ENCODE measurements at places on chromosomes 7 and 10.

DNA sequence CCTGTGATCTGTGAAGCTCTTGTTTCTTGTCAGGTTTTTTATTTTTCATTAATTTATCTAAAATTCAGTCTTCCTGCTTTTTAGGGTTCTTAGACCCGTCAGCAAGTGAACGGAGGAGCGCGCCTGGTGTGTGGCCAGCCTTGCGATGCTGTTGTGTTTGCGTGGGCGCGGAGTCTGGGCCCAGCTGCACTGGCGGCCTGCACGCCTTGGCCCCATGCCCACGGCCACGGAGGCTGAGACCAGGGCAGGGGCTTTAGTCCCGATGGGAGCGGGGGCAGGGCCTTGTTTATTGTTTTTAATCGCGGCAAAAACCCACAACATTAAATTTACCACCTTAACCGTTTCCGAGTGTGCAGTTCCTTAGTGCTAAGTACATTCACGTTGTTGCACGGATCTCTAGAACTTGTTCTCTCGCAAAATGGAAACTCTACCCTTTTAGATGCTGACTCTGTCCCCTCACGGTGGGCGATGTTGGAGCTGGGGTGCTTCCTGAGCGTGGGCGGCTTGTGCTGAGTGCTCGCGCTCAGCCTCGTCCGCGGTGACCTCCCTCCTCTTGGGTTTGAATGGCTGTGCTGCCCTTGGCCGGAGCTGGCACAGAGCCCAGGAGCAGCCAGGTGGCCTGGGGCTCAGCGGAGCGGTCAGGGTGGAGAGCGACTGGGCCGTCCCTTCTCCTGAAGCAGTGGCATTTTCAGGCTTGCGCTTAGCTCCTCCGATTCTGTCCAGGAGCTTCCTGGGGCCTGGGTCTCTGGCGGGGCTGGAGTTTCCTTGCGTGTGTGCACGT lies 69.1 kb downstream of the INPP5A start:
- no peak for DNase-seq

DNA sequence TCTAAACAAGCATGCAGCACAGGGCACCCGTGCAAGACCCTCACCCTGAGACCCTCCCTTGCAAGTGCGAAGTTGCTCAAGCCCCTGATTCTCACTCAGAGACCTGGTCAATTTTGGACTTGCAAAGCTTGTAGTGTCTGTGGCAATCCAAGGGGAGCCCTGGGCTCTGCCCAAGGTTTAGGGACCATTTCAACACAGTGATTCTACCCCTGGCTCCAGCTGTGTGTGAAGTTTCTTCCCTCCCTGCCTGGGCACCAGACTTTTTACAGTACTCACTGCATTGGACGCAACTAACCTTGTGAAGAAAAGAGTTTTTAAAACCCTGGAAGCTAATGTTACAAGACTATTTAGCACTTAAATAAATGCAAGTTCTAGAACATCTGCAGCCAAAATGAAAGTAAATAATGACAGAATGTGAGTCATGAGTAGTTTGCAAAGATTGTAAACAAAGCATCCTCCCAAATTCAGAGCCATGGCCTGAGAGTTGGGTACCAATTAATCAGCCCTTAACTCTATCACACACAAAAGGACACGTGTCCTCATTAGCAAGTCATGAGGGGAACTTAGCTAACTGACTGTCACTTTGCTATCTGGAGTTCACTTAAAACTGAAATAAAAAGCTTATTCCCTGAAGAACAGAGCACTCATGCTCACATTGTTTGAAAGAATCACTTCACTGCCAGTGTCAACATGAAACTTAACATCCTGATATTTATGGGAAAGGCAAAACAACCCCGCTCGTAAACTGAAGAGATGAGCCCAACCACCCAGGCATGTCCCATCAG lies 48.1 kb downstream of the RGS10 start:
- DNase-seq: no peak

GRCh38 chr10:3774814-3775695 lies 10.0 kb downstream of the KLF6 start:
- no peak for DNase-seq

DNA sequence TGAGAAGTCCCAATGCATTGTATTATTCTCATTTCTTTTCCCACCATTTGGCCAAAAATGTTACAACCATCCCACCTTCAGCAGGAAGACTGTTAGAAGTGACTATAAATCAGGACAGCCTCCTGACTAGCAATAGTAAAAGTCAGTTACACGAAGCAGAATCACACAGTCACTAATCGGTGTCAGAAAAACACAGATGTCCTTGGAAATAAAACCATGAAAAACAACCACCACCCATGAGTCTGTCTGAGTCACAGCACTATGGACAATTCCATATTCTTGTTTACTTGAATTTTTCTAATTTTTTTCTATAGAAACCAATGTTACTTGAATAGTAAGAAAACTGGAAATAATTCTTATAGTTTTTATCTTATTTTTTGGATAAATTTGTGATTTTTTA lies 81.9 kb upstream of the FRMD4A start:
- no peak for DNase-seq

DNA sequence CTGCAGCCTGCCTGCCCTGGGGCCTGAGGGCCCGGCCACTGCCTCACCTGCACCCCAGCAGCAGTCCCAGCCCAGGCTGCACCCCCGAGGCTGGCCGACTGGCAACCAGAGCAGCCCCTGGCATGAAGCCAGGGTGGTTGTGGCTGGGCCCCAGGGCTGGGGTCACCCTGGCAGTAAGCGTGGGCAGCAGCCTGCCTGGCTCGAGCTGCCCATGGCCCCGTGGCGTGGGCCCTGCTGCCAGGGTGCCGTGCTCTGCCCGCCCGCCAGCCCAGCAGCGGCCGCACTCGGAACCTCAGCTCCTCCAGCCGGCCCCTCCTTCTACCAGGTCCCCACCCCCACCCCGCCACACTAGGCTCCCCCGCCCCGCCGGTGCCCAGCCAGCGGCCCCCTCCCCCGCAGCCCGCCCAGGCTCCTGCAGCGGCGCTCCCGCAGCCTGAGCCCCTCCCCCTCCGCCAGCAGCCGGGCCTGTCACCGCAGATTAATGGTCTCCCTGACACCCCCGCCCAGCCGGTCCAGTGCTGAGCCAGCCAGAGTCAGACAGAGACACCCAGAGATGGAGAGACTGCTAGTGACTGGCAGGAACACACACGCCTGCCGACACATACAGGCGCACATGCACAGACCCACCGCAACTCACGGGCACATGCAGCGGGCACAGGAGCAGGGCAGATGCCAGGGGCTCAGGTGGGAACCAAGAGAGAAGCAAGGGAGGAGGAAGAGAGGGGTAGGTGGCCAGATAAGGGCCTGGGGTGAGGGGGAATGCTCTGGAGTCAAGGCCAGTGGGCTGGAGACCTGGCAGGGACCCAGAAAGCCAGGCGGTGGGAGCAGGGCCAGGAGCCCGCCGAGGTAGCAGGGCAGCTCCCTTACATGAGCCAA lies 22.4 kb downstream of the KCNH2 start:
- DNase-seq: peak; percentile 36

DNA sequence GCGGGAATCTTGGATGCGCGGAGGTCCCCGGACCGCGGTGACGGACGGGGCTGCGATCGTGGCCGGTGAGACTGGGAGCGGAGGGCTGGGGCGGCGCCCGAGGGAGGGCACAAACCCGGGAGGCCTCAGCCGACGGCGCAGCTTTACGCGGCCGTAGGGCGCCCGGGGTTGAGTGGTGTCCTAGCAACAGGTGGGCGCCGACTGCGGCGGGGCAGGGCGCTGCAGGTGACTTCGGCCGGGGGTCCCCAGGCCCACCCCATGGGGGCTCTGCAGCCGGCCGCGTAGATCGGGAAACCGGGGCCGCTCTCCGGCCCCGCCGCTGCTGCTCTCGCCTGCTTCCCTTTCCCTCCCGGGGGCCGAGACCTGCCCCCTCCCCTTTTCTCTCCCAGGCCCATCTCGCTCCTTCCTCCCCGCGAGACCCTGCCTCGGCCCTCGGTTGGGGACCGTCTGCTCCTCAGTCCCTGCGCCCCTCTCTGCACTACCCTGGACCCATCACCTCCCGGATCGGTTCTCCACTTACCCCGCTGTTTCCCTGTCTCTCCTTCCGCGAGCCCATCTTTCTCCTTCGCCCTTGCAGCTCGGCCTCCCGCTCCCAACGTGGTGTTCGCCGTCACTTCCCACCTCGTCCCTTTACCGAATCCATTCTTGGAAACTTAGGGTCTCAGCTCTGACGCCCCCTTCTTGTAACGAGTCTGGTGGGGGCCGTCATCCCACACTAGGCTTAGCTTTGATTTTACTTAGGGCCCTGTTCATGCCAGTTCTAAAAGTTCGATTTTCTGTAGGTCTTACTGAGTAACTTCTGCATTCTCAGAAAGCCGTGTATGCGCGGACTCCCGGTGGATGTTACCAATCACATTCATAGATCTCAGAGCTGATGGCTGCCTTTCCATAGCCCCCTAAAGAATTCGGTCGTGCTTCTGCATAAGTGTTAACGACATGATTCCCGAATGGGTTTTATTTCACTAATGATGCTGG lies 18.5 kb upstream of the ACBD5 start:
- DNase-seq: no peak

- DNase-seq: no peak
Measured at GRCh38 chr7:106163257-106163656, 51.1 kb upstream of the SYPL1 start.

GRCh38 chr7:139991269-139991666 lies 71.5 kb downstream of the PARP12 start:
- DNase-seq: no peak

- no peak for DNase-seq
Measured at GRCh38 chr7:50738932-50739331, 43.8 kb downstream of the GRB10 start.

DNA sequence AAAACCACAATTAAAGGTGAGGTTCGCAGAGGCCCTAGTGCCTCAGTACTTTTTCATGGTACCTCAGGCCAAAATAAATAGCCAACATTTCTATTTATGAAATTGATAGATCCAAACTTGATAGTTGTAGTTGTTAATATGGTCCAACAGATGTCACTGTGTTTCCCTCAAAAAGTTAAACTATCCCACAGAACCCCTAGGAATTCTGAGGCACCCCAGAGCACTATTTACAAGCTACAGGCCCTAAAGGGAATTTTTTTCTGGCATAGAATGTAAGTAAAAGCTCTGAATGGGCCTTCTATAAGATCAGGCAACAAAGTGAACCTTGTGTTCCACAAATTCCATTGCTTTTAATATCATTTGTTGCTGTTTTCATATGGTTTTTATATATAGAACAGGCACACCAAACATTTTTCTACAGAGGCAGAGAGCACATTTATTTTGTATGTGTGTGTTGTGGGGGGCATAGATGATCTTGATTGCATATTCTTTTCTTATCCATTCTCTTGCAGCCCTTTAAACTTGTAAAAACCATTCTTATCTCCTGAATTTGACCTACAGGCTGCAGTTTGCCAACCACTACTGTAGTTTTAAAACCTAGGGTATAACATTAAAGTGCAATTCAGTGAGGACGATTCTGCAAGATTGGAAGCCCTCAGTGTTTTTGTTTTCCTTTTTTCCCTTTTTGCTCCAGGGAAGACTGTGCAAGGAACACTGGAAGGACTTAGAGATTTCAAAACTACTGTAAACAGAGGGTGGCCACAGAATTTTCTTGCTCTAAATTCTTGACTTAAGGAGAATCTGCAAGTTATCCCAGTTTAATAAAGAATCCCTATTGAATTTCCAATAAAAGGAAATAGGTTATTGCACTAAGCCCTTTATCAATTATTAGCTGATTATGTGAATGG lies 3.5 kb upstream of the ARL4A start:
- DNase-seq: no peak

GRCh38 chr10:88507826-88508453 lies 75.2 kb downstream of the RNLS start:
- no peak for DNase-seq

- no peak for DNase-seq
Measured at GRCh38 chr10:124001391-124002148, 91.8 kb downstream of the CHST15 start.

- peak; percentile 53 for DNase-seq
Measured at GRCh38 chr7:38374507-38374906, 101.1 kb upstream of the TARP start.

DNA sequence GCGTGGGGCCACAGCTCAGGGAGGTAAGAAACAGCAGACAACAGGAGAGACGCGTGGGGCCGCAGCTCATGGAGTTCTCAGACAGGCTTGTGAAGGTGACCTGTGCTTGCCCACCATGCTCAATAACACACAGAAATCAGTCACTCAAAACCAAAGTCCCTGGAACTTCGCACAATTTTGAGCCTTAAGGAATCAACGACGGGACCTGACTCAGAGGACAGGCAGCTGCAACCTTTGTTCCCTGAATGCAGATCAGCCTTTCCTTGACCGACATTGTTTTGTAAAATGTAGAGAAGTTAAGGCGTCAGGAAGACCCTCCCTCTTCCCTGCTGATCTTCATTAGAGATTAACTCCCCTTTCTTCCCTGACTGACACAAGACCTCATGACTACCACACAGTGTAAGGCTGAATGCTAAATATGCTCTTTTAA lies 8.5 kb upstream of the KNDC1 start:
- no peak for DNase-seq

DNA sequence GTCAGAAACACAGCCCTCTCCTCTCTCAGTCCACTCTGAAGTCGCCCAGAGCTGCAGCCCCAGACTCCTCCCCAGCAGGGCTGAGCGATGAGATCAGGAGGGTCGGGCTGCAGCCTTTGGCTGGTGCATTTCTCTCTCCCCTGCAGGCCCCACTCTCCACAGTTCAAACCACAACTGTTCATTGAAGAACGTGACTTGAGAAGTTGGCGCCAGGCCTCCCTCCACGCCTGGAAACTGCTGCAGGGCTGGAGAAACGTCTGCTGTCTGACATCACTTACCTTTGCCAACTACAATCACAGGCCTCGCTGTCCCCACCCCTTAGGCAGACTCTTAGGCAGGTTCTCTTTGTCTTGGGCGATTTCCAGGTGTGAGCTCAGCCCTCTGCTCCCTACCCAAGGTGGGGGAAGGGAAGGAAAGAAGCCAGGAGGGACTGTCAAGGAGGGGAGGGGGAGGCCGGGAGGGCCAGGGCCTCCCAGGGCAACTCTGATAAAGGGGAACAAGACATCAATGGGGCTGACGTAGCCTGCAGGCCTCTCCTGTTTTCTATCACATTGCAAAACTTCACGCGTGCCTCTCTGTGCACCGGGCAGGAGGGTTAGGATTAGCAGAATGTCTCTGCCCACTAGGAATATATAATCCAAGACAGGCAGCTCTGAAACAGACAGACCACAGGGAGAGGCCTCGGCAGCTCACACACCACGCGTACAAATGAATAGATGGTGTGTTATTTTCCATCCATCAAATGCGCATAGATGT lies 32.7 kb downstream of the CALML5 start:
- DNase-seq: no peak

DNA sequence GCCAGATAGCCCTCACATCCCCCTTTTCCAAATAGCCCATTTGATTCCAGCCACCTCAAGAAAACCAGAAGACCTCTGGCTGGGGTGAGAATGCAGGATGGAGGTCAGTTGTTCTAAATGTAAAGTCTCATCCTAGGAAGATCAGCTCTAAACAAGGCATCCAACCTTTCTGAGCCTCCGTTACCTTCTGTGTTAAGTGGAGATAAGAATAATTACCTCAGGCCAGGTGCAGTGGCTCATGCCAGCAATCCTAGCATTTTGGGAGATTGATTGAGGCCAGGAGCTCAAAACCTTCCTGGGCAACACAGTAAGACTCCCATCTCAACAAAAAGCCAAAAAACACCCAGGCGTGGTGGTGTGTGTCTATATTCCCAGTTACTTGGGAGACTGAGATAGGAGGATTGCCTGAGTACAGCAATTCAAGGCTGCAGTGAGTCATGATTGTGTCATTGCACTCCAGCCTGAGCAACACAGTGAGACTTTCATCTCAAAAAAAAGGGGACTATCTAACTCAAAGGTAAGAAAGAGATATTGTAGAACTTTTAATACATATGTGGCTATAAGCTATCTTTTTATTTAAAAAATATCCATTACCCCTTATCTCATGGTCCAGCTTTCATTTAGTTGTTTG lies 43.5 kb downstream of the PRTFDC1 start:
- no peak for DNase-seq
